ENCODE measurements at places on chromosomes 1 and 21. TPM values are rescaled to one million over a fixed set of nuclear protein-coding genes. Genes with fewer than 3 reads are reported as not detected.
A peak's percentile ranks its signal among the peaks of the same experiment; 100 is the strongest.

- H3K36me3 ChIP-seq = no peaks in the 10 kb centered on the region
- H3K27ac ChIP-seq = no peak overlapping the region
- peaks cover 39% of the 10 kb centered on the region for H3K27me3 ChIP-seq
- no peak overlapping the region for H3K4me3 ChIP-seq
Observed at GRCh38 chr1:15407580-15407979, 2.1 kb upstream of the EFHD2 start.

DNA sequence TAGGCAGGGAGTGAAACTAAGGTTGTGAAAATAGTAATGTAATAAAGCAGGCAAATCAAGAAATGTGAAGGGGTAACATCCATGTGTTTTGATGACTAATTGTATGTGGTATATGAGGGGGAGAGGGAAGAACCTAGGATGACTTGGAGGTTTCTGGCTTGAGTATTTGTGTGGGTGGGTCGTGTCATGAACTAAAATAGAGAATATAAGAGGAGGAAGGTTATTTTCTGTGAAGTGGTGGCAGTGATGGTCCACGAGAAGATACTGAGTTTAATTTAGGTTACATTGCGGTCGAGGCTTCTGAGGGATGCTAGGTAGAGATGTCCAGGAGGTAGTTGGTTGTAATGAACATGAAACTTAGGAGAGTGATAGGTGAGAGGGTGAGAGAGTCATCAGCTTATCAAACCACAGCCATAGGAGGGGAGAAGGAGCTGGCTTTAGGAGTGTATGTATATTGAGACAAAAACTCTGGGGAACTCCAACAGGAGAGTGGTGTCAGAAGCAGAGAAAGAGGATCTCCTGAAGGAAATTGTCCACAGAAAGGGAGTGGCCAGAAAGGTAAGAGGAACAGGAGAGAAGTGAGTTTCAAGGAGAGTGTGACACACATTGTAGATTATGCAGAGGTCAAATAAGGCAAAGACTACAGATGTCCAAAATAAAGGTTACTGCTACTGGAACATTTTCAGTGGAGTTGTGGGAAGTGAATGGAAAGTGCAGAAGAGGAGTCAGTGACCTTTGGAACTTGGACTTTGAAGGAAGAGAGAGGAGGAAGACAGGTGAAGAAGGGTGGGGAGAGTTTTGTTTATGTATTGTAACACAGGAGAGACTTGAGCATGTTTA is 89.0 kb upstream of the MACF1 start:
- no peak for DNase-seq
- H3K27ac ChIP-seq = no peak overlapping the region
- H3K4me1 ChIP-seq = peaks cover 3% of the 10 kb centered on the region
- no peak overlapping the region for H3K4me3 ChIP-seq
- no peaks in the 10 kb centered on the region for H3K27me3 ChIP-seq

DNA sequence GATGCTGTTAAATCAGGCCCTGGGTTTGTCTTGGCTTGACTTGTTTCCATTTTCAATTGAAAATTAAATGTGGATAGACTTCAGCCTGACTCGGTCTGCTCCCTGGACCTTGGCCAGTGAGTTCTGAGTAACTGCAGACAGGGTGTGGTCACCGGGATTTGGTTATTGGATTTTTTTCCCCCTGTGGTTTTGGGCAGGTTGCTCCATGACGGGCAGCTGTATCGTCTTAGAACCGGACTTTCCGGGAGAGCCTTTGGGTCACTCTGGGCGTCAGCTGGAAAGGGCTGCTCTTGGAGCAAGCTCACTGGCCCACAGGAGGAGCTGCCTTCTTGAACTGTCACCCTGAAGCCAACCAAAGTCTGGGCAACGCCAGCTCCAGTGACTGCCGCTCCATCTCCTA is 75.0 kb downstream of the CLIC6 start:
- H3K4me1 ChIP-seq = peaks cover 6% of the 10 kb centered on the region
- no peak for DNase-seq
- no peak overlapping the region for H3K27ac ChIP-seq
- no peak overlapping the region for H3K4me3 ChIP-seq
- H3K27me3 ChIP-seq = peaks cover 18% of the 10 kb centered on the region

The LIN9 gene
- total RNA-seq = 7.5 TPM

DNA sequence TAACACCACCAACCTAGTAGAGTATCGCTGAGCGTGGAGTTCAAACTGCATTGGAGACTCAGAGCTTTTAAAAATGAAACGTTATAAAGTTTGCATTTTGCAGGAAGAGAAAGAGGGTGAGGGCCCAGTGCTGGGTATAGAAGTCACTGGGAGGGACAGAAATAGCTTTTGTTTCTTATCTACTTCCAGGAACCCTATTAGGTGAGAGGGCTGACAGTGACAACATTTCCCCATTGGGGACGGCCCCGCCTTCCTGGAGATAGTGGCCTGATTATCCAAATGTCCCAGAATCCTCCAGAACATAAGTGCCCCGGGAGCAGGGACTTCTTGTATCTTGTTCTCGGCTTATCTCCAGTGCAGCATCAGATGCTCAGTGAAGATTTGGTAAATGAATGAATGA is 574.9 kb downstream of the PTPRU start:
- H3K27ac ChIP-seq = no peak overlapping the region
- H3K4me1 ChIP-seq = no peaks in the 10 kb centered on the region
- no peak overlapping the region for H3K4me3 ChIP-seq
- H3K27me3 ChIP-seq = peaks cover 47% of the 10 kb centered on the region
- no peaks in the 10 kb centered on the region for H3K36me3 ChIP-seq

GRCh38 chr1:184291701-184292100 is 95.1 kb upstream of the C1orf21 start:
- H3K4me3 ChIP-seq = no peak overlapping the region
- H3K27ac ChIP-seq = no peak overlapping the region
- H3K4me1 ChIP-seq = peaks cover 1% of the 10 kb centered on the region

DNA sequence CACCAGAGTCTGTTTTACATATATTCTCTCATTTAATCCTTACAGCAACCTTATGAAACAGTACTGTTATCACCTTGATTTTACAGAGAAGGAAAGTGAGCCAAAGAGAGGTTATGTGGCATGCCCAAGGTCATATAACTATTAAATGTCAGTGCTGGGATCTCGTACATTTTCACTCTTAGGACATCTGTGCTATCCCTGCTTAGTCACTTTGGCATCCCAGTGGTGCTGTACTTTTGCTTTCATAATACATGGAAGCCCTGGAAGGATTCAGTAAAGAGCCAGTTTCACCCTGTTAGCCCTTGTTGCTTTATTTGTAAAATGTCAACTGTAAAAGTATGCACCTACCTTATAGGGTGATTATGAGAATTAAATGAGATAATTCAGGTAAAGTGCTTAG is 104.4 kb downstream of the NFIA start:
- peak overlapping the region; percentile 91 for H3K27ac ChIP-seq
- peaks cover 81% of the 10 kb centered on the region for H3K4me1 ChIP-seq
- no peak overlapping the region for H3K4me3 ChIP-seq
- DNase-seq = no peak

DNA sequence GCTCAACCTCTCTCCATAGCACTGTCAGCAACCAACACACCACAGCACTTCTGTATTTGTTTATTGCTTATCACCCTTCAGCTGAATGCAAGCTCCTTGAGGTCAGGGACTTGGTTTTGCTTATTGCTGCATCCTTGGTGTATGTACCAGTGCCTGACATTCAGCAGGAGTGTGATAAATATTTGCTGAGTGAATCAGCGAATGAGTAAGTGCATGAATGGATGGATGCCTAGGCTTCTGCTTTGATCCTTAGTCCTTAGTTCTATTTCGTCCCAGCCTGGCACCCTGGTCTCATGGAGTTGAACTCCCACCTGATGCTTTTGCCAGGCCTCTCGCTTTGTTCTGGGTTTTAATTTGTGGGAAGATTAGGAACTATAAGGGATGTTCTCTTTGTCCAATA is 88.2 kb downstream of the ZSCAN20 start:
- H3K27me3 ChIP-seq = peaks cover 41% of the 10 kb centered on the region
- H3K27ac ChIP-seq = no peak overlapping the region
- H3K4me3 ChIP-seq = no peak overlapping the region
- no peak for DNase-seq
- peaks cover 9% of the 10 kb centered on the region for H3K4me1 ChIP-seq

- DNase-seq = no peak
- H3K27me3 ChIP-seq = no peaks in the 10 kb centered on the region
- no peaks in the 10 kb centered on the region for H3K36me3 ChIP-seq
- H3K4me3 ChIP-seq = no peak overlapping the region
- H3K4me1 ChIP-seq = peaks cover 72% of the 10 kb centered on the region
Observed at GRCh38 chr1:63875636-63876035, 101.8 kb downstream of the ROR1 start.

- no peak overlapping the region for H3K27ac ChIP-seq
- DNase-seq = no peak
- H3K4me3 ChIP-seq = no peak overlapping the region
- H3K27me3 ChIP-seq = no peaks in the 10 kb centered on the region
- H3K36me3 ChIP-seq = peaks cover 7% of the 10 kb centered on the region
Observed at GRCh38 chr1:2952371-2952770, 68.9 kb upstream of the ACTRT2 start.

The FCN3 gene
- total RNA-seq = 0.24 TPM

- H3K36me3 ChIP-seq = peaks cover 16% of the 10 kb centered on the region
- H3K4me3 ChIP-seq = no peak overlapping the region
- peaks cover 14% of the 10 kb centered on the region for H3K4me1 ChIP-seq
- DNase-seq = no peak
Observed at GRCh38 chr1:51839094-51839493, 39.4 kb downstream of the NRDC start.

DNA sequence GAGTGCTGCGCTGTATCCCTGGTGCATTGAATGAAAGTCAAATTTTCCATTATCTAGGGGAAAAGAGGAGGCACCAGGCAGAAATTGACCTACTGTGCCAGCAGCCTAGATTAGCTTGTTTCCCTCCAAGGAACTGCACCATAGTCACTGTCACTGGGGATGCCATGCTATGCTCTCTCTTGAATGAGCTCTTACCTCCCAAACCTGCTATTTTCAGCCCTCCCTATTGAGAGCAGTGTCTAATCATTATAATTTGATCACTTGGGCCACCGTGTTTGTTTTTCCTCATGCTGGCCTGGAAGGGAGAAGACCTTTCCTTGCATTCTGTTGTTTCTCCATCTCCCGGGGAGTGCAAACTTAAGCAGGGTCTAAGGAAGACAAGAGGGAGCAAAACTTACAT is 492.9 kb downstream of the SIPA1L2 start:
- peaks cover 2% of the 10 kb centered on the region for H3K36me3 ChIP-seq
- H3K27me3 ChIP-seq = no peaks in the 10 kb centered on the region
- no peak overlapping the region for H3K27ac ChIP-seq
- H3K4me1 ChIP-seq = no peaks in the 10 kb centered on the region
- H3K4me3 ChIP-seq = no peak overlapping the region

GRCh38 chr21:41045534-41046268 is 122.3 kb upstream of the BACE2 start:
- peak overlapping the region; percentile 20 for H3K4me3 ChIP-seq
- DNase-seq = no peak
- peaks cover 11% of the 10 kb centered on the region for H3K4me1 ChIP-seq
- H3K36me3 ChIP-seq = no peaks in the 10 kb centered on the region
- no peak overlapping the region for H3K27ac ChIP-seq

The ARHGAP30 gene
- total RNA-seq = 1.4 TPM

The URB2 gene
- 13.1 TPM for total RNA-seq

- no peak for DNase-seq
- peaks cover 22% of the 10 kb centered on the region for H3K4me1 ChIP-seq
- no peaks in the 10 kb centered on the region for H3K36me3 ChIP-seq
Observed at GRCh38 chr1:232682248-232682647, 52.3 kb upstream of the SIPA1L2 start.

GRCh38 chr1:56573311-56573710 is 6.1 kb downstream of the PLPP3 start:
- H3K4me3 ChIP-seq = peak overlapping the region; percentile 7
- DNase-seq = no peak
- peak overlapping the region; percentile 33 for H3K27ac ChIP-seq
- H3K4me1 ChIP-seq = peaks cover 79% of the 10 kb centered on the region
- H3K36me3 ChIP-seq = no peaks in the 10 kb centered on the region

DNA sequence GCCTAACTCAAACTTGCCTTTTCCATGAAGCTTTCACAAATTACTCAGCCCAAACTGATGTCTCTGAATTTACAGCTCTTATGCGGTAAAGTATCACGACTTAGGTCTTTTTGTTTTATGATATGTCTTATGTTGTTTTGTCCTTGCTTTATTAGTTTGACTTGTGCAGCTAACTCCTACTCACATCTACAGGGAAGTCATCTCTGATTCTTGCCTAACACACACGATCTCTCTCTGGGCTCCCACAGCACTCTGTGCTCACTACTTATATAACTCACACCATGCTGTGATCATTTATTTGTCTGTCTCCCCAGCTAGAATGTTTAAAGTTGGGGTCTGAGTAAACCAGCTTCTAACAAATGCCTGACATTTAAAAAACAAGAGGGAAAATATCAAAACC is 9.3 kb upstream of the PI4KB start:
- no peak overlapping the region for H3K27ac ChIP-seq
- peaks cover 5% of the 10 kb centered on the region for H3K4me1 ChIP-seq
- H3K36me3 ChIP-seq = no peaks in the 10 kb centered on the region
- no peak overlapping the region for H3K4me3 ChIP-seq
- no peak for DNase-seq

- peaks cover 3% of the 10 kb centered on the region for H3K4me1 ChIP-seq
- DNase-seq = no peak
- no peak overlapping the region for H3K4me3 ChIP-seq
- no peaks in the 10 kb centered on the region for H3K36me3 ChIP-seq
- no peak overlapping the region for H3K27ac ChIP-seq
Observed at GRCh38 chr1:178581351-178582303, 68.7 kb downstream of the TEX35 start.

The PROK1 gene
- total RNA-seq = 0.95 TPM

DNA sequence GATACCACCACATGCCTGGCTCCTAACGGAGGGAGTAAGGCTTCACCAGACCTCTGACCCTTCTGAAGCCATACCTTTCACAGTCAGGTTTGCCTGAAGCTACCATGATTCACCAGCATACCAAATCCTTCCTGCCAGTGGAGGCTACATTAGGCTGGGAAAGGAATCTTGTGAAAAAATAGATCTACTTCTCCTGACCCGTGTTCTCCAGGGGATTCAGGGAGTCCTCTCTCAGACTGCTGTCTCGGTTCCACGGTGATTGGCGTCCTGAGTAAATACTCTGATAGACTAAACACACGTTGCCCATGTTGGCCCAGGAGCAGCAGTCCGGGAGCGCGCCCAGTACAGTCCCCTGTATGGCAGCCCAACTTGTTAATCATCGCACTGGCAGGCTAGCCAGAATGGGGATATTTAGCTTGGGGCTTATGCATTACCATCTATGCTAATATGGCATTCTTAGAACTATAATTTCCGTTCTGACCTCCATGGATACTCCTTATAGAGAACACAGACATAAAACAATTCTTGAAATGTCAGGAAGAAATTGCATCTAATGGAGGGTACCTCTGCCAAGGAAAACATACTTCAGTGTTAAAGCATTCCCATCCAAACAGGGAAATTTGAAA is 173.2 kb downstream of the ROR1 start:
- peak overlapping the region; percentile 83 for H3K27ac ChIP-seq
- no peak overlapping the region for H3K4me3 ChIP-seq
- H3K27me3 ChIP-seq = no peaks in the 10 kb centered on the region
- H3K4me1 ChIP-seq = peaks cover 73% of the 10 kb centered on the region

The KRTAP10-12 gene
- total RNA-seq = not detected

DNA sequence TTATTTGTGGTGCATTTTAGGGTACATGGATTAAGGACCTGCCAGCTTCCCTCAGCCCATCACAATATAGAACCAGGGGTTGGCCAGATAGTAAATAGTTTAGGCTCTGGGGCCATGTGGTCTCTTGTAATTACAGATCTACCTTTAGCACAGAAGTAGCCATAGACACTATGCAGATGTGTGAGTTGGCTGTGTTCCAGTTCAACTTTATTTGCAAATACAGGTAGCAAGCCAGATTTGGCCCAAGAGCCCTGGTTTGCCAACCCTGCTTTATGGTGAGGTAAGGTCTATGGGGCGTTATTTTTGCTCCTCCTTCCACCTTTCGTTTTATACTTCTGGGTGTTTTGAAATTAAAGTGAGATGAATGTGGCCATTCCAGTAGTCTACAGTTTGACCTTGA is 48.7 kb downstream of the MRPS6 start:
- H3K36me3 ChIP-seq = peaks cover 27% of the 10 kb centered on the region
- peak overlapping the region; percentile 75 for H3K27ac ChIP-seq
- peaks cover 32% of the 10 kb centered on the region for H3K4me1 ChIP-seq
